ENCODE measurements at places on chromosomes 13 and 19.

- no peak for DNase-seq
Observed at GRCh38 chr19:44614313-44614712, 950 bp downstream of the IGSF23 start.

DNA sequence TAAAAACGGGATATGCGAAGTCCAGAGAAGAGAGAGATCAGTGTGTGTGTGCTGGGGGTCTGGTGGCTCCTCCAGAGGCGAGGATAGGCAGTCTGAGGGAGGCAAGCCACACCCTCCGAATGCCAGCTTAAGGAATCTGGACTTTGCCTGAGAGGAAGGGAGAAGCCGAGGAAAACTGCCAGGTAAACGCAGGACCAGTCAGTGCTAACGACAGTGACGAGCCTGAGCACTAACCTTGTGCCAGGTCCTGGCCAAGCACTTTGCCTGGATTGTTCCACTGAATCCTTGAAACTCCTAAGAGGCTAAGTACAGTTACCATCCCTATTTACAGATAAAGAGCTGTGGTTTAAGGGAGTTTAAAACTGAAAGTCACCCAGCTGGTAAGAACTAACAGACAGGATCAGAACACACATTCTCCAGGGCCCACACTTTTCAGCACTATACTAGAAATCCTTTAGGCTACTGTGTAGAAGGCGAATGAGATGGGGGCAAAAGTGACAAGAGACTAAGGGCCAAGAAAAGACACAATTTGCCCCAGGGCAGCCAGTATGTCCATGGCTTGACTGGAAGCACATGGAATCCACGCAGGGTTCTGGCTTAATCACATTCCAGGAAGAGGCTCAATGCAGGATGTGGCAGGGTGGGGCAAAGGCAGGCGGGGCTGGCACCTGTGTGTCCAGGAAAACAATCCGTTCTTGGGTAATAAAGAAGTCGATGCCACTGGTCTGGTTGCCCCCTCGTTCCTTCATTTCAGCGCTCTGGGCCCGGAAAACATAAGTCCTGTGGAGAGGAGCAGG is 15.1 kb downstream of the SMG9 start:
- no peak for DNase-seq

DNA sequence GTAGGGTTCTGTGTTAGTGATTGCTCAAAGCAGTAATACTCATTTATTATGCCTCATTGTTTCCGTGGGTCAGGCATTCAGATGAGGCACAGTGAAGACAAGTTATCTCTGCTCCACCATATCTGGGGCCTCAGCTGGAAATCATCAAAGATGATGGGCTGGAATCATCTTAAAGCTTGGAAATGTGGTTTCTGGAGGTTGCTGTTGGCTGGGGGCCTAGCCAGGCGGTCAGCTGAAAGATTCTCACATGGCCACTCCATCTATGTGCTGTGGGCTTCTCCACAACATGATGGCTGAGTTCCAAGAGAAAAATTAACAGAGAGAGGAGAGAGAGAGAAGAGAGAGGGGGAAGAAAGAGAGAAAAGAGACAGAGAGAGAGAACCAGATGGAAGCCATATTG is 75.5 kb downstream of the OLFM4 start:
- DNase-seq, result no peak

DNA sequence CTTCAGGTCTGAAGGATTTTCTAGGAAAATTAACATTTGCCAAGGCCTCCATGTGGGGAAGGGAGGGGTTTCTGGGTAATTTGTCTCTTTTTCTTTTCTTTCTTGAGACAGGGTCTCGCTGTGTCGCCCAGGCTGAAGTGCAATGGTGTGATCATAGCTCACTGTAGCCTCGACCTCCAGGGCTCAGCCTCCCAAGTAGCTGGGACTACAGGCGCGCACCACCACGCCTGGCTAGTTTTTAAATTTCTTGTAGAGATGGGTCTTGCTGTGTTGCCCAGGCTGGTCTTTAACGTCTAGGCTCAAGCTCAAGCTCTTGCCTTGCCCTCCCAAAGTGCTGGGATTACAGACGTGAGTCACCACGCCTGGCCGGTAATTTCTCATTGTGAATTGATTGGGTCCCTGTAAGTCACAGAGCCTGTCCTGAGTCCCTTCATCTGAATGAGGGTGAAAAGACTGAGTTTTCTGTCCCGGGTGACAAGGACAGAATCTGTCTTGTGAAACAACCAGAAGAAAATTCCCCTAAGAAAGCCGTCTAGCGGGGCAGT is 10.0 kb upstream of the SPC24 start:
- no peak for DNase-seq

- DNase-seq, result no peak
Observed at GRCh38 chr19:48108997-48109782, 1.4 kb downstream of the PLA2G4C start.

All from NCI-H2081 treated with DMSO at 0.1 percent for 48 hours (cell line).